Left renal cortex interstitium (tissue), 4 donors: ENCODE measurements at places on chromosomes 7 and 10. TPM values are rescaled to one million over a fixed set of nuclear protein-coding genes. Genes with fewer than 3 reads are reported as not detected.

ZNF282 gene
- 31.1 TPM for polyA plus RNA-seq

DNA sequence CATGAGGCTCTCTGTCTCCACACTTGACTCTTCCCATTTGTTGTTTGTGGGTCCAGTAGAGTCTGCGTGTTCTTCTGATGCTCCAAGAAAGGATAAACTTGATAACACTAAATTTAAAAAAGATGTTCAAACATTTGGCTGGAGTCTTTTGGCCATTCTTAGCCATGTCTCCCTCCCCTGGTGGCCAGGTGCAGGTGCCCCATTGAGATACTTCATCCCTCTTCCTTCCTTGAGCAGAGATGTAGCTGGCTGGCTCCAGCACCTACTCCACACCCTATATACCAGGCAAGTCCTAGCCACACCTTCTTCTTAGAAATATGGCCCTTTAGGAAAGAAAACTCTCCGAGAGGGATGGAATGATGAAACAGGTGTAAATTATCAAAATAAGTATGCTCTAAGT, 103.2 kb upstream of the GJD4 start:
- no peak for DNase-seq

GRCh38 chr10:132644527-132645246, 107.1 kb downstream of the INPP5A start:
- DNase-seq = no peak

GRCh38 chr7:44063547-44063893, 1.8 kb downstream of the PGAM2 start:
- DNase-seq = no peak
